ENCODE measurements at places on chromosomes 2 and 18.

- no peaks in the 10 kb centered on the region for H3K4me1 ChIP-seq
- no peak for DNase-seq
- no peak overlapping the region for H3K4me3 ChIP-seq
- H3K27ac ChIP-seq = no peak overlapping the region
- H3K36me3 ChIP-seq = no peaks in the 10 kb centered on the region
Measured at GRCh38 chr2:167756446-167756845, 490.9 kb downstream of the STK39 start.

GRCh38 chr2:54741250-54741649 is 17.8 kb downstream of the EML6 start:
- H3K4me1 ChIP-seq = no peaks in the 10 kb centered on the region
- H3K36me3 ChIP-seq = no peaks in the 10 kb centered on the region
- no peaks in the 10 kb centered on the region for H3K27me3 ChIP-seq
- H3K4me3 ChIP-seq = no peak overlapping the region
- DNase-seq = no peak
- H3K27ac ChIP-seq = no peak overlapping the region

DNA sequence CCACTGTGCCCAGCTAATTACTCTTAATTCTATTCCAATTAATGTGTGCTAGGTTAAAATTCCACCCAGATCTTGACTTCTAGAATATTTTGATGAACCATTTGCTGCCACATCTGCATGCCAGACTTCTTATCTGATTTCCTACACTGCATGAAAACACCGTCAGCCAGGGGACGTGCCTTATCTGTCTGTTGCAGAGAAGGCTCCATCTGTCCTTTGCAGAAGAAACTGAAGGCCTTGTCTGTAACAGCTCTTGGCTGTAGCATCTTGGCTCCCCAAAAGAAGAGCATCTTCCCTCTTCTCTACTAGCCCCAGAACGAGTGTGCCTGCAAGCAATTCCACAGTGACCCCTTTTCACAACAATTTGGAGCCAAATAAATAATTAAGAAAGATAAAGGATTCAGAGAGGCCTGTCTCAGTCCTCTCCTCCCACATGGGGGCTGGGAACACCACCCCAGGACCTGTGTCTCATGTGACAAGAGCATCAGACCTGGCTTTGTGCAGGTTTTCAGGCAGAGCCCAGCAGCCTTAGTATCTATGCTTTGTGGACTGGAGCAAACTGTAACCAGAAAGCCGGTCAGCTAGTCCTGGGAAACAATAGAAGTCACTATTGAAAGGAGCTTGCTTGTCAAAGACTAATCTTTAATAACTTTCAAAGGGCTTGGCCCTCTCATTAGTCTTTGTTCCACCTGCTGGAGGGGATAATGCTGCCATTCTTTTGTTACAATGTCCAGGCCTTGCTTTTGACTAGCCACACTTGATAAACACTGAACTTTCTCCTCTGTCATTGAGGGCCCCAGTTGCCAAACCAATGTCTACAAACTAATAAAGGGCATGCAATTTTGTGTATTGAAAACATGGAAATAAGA is 84.0 kb upstream of the NEUROD1 start:
- no peaks in the 10 kb centered on the region for H3K27me3 ChIP-seq
- peaks cover 8% of the 10 kb centered on the region for H3K4me1 ChIP-seq
- no peak overlapping the region for H3K27ac ChIP-seq
- DNase-seq = no peak
- no peaks in the 10 kb centered on the region for H3K36me3 ChIP-seq

DNA sequence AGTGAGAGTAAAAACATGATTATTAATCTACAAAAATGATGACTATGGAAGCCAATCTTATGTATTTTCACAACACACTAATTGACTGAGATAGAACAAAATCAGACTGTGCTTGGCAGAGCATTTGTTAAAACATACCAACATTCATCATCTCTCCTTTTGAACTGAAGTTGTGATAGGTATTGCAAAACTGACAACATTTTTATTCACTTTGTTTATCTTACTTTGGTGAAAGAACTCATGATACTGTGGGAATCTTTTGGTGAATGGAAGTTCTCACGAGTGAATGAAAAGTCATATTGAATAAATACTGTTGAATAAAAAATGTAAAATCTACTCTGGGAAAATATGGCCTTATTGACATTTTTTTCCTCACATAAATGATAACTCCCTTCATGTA is 1430.2 kb upstream of the PIK3C3 start:
- H3K36me3 ChIP-seq = no peaks in the 10 kb centered on the region
- no peak for DNase-seq
- H3K4me3 ChIP-seq = no peak overlapping the region
- H3K27ac ChIP-seq = no peak overlapping the region

- H3K4me3 ChIP-seq = no peak overlapping the region
- H3K36me3 ChIP-seq = peaks cover 66% of the 10 kb centered on the region
- H3K27me3 ChIP-seq = no peaks in the 10 kb centered on the region
- no peak overlapping the region for H3K27ac ChIP-seq
- no peak for DNase-seq
Measured at GRCh38 chr2:217832987-217833386, 169.8 kb downstream of the TNS1 start.

Measured in vagina (tissue), 2 donors.